HCT116 (cell line): ENCODE measurements at places on chromosomes 16 and 17.

- DNase-seq = no peak
Observed at GRCh38 chr17:39208893-39209292, 8.8 kb downstream of the RPL19 start.

DNA sequence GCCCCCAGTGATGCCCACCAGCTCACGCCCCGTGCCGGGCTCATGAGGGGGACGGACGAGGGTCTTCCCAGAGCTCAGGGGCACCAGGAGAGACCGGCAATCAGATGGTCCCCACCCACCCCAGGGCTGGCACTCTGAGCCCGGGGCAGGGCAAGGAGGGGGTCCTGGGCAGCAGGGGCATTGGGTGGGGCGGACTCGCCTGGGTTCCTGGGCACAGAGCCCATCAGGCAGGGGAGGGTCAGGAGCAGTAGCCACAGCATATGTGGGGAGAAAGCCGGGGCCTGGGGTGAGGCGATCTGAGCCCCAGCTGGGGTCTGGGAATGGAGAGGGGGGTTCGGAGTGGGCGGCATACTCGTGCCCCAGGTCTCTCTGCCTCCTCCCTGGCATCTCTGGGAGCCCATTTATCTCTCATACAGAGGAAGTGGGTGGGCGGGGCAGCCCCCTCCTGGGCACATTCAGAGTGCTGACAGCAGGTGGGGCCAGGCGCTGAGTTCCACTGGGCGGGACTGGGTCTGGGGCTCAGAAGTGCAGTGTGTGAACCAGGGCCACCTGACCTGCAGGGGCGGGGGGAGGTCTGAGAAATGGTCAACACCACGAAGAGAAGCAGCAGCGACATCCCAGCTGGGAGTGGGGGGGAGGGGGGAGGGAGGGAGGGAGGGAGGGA lies 20.5 kb upstream of the UBE2I start:
- no peak for DNase-seq

GRCh38 chr17:17351356-17351891 lies 48.3 kb downstream of the NT5M start:
- DNase-seq = no peak

DNA sequence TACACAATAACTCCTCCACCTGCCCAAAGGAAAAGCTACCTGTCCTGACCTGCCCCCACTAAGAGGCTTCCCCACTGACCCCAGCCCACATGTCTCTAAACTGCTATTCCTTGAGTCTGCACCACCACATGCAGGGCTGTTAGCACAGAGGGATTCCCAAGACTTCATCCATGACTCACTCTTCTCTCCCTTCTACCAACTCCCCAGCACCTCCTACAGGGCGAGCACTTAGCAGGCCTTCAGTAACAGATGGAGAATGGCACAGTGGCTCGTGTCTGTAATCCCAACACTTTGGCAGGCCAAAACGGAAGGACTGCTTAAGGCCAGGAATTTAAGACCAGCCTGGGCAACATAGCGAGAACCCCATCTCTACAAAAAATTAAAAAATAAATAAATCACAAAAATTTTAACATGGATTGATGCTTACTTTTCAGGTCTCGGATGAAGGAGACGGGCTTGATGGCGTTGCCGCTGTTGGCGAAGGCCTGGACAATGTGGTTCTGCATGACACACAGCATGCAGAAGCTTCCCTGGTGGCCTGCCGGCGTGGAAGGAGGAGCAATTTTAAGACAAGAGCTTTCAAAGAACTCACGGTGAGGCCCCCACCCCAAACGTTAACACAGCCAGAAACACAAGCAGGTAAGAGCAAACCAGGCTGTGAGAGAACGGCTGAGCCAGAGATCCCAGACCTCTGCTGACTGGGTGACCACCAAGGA lies 12.0 kb downstream of the USP36 start:
- DNase-seq = peak; percentile 24

- peak; percentile 18 for DNase-seq
Observed at GRCh38 chr17:37701496-37701898, 43.4 kb downstream of the HNF1B start.

DNA sequence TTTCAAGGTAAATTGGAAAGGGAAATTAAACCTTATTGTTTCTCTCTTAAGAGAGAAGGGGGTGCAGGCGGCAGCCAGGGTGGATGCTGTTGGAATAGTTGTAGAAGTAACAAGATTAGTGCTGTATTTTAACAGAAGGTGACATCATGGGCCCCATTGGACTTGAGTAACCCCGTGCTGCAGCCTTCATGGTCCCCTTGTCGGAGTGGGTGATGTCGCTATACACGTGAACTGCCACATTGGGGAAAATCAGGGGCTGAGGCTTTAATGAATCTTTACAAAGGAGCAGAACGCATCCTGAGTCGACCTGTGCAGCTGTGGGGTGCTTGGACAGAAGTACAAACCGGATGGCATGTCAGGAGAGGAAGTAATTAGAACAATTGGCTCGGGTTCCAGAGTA lies 3.2 kb downstream of the SNX11 start:
- DNase-seq = no peak

DNA sequence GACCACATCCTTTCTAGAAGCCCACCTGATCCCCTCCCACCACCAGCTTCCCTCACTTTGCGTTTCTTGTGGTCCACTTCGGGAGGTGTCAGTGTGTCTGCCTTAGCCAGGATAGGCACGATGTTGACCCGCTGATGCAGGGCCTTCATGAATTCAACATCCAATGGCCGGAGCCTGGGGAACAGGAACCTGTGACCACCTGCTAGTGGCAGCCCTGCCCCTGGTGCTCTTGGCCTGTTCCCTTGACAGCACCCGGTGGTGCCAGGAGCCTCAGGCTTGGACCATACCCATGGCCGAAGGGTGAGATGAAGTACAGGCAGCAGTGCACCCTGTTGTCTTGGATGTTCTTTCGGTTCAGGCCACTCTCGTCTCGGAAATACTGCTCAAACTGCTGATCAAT lies 7.2 kb upstream of the MTMR4 start:
- DNase-seq = no peak

GRCh38 chr17:3754458-3755334 lies 31.0 kb downstream of the HASPIN start:
- DNase-seq = peak; percentile 95

GRCh38 chr17:61574542-61575351 lies 16.3 kb downstream of the NACA2 start:
- peak; percentile 74 for DNase-seq

DNA sequence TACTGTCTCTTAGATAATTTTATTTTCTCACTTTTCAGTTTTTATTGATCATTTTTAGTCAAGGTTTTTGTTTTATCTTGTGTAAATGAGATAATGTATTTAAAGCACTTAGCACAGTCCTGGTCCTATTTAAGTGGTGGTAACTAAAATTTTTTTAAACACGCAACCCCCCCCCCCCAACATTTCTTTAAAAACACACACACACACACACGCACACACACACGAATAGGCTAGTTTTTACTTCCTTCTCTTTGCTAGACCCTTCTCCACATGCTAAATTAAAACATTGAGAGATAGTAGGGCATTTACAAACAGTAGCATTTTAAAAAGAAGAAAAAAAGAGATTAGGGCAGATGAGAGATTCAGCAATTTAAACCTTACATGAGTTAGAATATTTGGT lies 5.0 kb downstream of the NFATC3 start:
- DNase-seq = no peak
